NCI-H1092 (cell line): ENCODE measurements at places on chromosomes 4 and X.

GRCh38 chr4:65658117-65658516, 12.2 kb downstream of the EPHA5 start:
- no peak for DNase-seq

DNA sequence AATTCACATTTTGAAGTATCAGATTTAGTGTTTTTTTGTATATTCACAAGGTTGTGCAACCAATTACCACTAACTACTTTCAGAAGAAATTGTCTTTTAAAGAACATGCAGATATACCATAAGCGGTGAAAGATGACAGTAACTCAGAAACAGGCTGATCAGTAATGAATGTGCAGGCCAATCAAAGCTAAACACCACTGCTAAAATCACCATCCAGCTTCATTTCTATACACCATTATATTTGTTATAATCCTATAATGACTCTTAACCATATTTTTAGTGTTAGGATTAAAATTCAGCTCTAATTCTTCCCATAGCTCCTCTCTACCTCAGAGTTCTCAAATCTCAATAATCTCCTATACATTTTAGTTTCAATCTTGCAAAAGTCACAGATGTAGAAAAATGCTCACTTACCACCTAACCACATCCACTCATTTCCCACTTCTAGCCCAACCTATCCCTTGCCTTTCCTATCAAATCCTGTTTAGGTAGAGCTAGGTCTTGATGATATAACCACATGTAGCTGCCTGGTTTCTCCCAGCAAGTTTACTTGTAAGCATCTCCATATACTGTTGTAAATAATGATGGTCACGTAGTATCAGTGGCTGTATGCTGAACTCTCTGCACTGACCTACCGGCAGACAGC, 16.6 kb downstream of the COQ2 start:
- DNase-seq: no peak

DNA sequence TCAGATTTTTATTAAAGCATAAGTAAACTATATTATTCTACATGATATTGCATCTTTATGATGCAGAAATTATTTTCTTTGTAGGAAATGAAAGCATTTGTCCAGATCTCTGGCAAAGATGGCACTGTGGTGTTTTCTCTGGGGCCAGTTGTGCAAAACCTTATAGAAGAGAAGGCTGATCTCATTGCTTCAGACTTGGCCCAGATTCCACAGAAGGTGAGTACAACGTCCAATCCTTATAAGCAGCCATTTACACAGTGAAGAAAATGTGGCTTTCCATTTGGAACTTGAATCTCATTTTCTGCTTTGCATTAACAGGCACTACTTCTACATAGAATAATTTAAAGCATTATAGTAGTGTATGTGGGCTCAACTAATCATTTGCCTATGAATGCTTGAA, 6.9 kb upstream of the UGT2B7 start:
- DNase-seq: no peak

DNA sequence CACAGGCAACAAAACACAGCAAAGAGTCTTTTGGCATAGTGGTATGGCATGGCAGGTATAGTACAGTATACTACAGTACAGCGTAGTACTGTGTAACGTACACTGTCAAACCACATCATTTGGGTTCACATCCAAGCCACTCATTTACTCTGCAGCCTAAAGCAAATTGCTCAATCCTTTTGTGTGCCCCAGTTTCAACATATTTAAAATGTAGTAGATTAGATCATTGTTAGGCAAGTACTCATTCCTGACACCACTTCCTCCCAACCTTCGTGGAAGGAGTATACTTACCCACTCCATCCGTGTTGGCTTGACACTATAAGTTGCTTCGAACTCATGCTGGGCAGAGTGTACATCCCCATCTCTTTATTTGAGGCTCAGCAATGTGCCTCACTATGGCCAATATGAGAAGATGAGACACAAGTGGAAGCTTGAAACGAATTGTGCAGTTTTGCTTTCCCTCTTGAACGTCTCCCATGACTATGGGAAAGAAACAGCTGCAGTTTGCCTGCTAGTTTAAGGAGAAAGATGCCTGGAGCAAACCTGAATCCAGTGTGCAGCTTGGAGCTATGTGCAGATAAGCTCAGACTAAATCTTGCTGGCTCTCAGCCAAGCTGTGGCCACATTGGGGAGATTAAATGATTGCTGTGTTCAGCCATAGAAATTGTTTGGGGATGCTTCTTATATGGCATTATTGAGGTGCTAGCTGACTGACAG, 85.7 kb upstream of the TBL1X start:
- no peak for DNase-seq

DNA sequence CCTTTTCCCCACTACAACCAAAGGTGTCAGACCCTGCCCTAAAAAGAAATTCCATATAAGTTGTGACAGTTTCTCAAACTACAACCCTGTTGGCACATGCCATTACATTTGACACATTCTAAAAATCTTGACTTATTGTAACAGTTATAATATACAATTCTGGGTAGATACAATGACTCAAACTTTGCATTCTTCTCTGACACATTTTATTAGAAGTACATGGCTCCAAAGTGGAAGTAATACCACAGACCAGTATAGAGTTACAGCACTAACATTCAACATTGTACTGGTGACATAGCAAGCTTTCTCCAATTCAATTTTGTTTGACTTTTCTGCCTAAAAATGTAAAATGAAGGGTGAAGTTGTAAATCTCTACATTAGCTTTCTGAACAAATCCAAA, 196.6 kb upstream of the ETNPPL start:
- no peak for DNase-seq

DNA sequence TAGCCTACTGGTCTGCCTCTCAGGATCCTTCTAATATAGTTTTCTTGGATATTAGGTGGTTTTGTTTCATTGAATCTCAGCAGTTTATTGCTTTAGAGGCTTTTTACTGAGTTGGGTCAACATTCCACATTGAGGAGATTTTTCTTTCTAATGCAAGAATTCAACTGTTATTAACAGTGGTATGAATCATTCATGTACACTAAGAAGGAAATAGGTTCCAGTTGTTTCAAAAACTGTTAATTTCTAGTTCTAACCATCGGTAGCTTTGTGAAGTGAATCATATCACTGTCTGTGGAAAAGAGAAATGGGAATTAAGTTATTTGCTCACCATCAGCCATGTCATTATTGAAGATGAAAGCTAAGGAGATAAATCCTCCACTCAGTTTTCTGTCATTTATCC, 331.5 kb downstream of the RPA4 start:
- DNase-seq: no peak

DNA sequence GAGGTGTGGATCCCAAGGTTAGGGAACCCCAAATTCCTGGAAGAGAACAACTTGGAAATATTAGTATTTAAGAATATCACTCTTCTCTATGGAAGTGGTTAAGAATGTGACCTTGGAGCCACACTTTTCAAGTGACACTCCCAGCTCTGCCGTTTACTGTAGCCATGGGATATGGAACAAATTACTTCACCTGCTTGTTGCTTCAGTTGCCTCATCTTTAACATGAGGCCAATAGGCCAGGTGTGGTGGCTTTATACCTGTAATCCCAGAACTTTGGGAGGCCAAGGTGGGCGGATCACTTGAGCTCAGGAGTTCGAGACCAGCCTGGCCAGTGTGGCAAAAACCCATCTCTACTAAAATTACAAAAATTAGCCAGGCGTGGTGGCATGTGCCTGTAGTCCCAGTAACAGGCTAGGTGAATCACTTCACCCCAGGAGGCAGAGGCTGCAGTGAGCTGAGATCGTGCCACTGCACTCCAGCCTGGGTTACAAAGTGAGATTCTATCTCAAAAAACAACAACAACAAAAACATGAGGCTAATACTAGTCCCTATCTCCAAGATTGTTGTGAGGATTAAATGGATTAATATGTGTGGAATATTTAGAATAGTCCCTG, 13.0 kb downstream of the IL13RA1 start:
- DNase-seq: no peak

DNA sequence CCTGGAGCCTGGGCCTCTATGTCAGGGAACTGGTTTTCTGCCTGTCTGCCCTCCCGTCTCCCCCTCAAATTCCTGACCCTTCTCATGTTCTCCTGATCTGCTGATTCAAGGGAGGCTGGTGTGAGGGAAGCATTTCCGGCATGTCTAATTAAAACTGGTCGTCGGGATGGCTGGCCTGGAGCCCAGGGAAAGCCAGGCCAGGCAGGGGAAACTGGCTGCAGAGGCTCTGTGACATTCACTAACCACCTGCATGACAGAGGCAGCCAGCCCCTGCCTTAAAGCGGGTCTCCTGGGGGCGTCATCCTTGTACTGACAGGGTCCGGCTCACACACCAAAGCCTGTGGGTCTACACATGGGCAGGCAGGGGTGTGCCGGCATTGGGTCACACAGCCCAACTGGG, 35.2 kb downstream of the ABLIM2 start:
- peak; percentile 23 for DNase-seq
